ENCODE measurements at places on chromosomes 13 and 19.

DNA sequence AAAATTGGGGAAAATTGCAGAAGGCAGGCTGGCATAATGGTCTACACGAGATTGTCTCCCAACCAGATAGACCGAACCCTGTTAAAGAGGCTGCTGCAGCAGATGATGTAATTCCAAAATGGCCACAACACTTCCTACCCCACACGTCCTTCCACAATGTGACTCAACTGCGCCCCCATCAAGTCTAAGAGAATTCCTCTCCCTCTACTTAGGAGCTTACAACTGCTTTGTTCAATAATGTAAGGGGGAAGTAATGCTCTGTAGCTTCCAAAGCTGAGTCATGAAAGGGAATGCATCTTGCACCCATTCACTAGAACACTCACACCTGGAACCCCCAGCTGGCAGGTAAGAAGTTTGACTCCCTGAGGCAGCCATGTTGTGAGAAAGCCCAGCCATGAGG, 117.8 kb upstream of the IRS2 start:
- no peak for DNase-seq

DNA sequence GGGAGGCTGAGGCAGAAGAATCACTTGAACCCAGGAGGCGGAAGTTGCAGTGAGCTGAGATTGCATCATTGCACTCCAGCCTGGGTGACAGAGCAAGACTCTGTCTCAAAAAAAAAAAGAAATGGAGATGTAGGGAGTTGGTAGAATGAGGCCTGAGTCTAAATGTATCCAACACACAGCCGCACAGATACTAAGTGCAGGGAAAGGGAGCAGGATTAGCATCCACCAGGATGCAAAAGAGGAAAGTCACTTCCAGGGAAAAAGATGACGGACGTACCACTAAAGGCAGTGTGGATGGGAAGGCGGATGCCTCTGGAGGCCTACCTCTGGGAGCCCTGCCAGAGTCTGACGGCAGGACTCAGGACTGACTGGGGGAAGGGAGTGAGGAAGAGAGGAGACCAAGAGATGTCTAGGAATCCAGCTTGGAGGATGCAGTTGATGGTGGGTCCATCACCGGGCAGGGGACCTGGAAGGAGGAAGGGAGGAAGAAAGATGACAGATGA, 6.8 kb downstream of the FAM98C start:
- DNase-seq: no peak

DNA sequence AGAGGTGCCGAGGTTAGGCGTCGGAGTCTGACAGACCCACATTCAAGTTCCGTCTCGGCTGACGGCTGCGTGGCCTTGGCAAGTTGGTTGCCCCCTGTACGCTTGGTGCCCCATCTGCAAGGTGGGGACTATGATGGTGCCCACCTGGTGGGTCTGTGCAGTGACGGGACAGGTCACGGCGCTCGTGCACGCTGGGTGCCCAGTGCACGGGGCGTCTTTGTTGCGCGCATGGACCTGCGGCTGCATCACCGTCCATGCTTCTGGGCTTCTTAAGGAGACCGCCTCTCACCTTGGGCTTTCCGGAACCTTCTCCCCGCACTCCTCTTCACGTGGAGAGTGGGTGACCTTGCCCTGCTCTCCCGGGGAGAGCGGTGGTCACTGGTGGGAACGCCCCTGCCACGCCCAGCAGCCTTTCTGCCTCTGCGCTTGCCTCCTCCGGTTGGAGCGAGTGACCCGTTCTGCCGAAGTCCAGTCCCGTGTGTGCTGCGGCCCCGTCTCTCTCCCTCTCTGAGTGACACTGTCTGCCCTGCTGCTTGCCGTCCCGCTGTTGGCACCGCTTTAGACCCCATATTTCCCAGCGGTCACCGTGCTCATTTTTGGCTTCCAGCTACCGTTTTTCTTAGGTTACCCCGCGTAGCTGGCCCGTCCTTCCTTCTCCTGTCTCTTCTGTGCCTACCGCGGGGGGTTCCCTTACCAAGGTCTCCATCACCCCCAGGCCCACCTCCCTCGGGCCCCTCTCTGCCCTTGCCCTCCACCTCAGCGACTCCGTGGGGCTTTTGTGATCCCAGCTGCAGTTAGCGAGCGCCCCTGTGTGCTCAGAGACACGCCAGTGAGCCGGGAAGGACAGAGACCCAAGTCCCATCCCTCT, 6.4 kb downstream of the ATP11A start:
- DNase-seq: no peak

DNA sequence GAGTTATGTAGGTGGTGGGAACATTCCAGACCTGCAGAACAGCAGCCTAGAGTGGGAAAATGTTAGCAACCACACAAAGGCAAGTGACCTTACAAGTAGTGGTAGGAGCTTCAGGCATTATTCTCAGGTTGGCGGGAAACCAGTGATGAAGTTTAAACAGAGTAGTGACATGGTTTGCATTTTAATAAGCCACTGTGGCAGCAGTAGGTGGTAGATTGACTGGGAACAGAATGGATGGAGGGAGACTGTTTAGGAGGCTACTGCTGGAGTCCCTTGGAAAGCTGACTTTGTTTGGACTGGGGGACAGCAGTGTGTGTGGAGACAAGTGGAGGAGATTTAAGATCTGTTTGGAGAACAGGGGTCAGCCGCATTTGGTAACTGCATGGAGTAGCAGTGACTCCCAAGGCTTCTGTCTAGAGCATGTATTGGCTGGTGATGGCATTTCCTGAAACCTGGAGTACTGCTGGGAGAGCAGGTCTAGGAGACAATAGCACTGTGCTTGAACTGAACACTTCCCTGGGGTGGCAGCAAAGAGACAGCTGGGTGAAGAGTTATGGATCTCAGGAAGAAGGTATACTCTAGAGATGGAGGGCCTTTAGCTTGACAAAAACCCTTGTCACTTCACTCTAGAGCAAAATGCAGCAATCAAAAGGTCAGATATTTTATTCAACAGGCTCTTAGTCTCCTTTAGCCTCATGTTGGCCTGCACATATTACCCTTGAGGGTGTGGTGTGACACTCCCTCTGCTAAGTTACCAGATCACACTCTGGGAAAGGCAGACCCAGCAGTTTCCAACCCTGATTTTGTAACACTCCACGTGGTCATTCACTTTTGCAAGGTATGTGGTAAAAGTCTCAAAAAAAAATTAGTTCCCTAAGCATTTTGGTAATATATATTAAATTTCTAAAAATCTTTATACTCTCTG, 70.3 kb downstream of the DHRS12 start:
- no peak for DNase-seq

DNA sequence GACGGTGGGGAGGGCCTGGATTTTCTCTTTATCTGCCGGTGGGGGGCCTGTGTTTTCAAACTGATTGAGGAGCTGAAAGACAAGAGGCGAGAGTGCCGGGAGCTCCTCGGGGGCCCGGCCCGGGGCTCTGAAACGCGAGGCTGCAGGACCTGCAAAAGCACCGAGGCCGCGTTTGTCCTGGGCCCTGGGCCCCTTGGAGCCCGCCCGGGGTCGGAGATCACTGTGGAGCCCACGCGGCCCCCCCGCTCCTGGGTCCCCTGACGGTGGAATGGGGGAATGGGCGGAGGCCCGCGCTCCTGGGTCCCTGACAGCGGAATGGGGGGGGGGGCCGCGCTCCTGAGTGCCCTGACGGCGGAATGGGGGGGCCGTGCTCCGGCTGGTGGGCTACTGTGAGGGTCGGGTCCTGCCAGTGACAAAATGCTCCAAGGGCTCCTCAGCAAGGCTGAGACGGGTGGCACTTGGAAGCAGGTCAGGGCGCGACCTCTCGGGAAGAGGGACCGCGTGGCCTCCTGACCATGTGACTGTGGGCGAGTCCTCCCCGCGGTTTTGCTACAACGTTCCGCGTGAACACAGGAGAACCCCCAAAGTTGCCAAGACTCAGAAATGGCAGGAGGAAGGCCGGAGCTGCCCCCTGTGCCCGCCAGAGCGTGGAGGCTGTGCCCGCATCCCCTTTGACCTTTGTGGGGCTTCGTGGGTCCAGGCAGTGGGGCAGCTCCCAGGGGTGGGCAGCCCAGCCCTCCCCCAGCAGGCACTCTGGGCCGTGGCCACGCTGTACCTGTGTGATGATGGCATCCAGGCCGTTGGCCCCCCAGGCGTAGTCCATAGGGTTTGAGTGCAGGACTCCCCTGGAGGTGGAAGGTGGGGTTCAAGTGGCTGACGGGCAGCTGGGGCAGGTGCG, 9.5 kb downstream of the FGF22 start:
- DNase-seq: no peak

DNA sequence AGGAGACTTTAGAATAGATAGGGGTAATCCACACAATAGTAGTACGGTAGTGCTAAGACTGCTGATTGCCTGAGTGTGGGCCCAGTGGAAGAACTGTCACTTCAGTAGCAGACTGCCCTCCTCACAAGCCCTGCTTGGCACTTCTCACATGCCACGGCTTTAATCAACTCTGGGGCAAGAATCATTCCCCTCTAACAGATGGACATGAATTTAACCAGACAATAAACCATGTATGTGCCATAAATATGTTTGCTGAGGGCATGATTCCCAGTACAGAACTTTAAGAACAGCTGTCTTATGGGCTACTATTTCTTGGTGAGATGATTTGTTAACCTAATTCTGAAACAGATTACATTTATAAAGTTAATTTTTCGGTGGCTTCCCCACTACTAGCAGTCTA, 22.0 kb downstream of the DPY19L3 start:
- no peak for DNase-seq

- no peak for DNase-seq
Observed at GRCh38 chr19:6030214-6030507, 52.2 kb upstream of the RANBP3 start.

DNA sequence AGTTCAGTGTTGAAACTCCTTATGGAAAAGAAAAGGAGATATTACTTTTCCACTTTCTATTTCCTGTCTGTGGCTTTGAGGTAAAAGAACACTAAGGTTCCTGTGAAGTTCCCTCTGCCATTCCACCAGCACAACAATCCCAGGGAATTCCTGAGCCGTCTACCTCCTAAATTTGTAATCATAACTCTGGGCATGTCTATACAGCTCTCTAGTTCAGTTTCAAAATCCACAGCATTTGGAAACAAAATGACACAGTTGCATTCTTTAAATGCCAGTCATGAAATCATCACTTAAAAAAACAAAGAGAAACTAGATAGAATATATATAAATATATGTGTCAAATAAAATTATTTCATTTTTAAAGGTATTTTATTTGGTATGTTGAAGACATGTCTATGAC, 9.0 kb upstream of the THSD1 start:
- DNase-seq: no peak

- no peak for DNase-seq
Observed at GRCh38 chr13:100962585-100962984, 288.0 kb upstream of the TMTC4 start.

- DNase-seq: no peak
Observed at GRCh38 chr13:50222569-50223332, 207.5 kb downstream of the KCNRG start.

GRCh38 chr13:58025821-58026220, 394.3 kb downstream of the PCDH17 start:
- DNase-seq: no peak

DNA sequence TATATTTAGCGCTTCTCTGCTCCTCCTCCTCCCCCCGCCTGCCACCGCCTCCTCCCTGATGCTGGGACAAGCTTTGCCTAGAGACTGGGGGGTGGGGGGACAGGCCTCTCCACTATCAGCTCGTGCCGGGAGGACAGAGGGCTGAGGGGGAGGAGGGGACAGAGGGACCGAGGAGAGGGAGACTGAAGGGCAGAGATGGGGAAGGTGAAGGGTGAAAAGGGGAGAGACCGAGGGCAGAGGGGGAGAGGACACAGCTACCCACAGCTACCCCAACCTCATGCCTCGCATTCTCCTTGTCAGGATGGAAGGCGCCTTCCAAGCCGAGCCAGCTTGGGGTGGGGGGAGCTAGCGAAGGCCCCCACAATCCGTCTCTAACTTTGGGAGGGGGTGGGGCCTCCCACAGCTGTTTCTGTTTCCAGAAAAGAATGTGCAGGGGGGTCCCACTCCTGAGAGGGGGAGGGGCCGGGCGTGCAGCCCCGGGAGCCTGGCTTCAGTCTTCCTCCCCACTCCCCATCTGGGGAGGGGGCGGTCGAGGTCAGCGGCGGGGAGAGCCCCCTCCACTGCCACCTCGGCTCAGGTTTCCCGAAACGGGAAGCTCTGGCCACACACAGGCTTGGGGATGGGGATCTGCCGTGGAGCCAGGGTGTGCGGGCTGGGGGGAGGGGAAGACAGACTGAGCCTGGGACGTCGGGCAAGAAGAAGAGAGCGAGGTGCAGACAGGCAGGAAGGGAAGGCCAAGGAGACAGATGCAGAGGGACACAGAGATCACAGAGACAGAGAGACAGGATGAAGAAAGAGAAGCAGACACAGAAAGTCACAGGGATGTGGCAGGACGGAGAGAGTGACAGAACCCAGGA, 1.6 kb downstream of the DACT3 start:
- no peak for DNase-seq

All from activated CD4-positive, CD25-positive, alpha-beta regulatory T cell (primary cell).